T-helper 17 cell (primary cell): ENCODE measurements at places on chromosomes 3 and 15.

- no peak for DNase-seq
These were observed 56.0 kb upstream of the FLNB start for GRCh38 chr3:57952208-57952631.

DNA sequence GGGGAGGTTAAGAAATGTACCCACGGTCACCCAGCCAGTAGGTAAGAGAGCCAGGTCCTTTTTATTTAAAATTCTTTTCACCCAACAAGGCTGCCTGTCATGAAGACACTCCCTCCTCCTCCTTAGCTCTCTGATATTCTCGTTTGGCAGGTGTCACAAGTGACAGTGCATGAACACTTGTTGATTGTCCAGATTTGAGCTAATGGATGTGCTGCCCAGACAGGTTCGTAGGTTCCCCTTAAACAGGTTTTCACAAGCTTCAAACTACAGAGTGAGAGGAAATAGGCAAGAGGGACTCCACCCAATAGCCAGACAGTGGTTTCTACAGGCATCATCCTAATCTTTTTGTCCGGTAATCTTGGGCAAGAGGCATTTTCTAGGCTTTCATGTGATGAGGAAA is 32.2 kb downstream of the ATP13A4 start:
- DNase-seq: no peak

GRCh38 chr3:72390841-72391240 is 457.4 kb downstream of the SHQ1 start:
- no peak for DNase-seq

- DNase-seq: no peak
These were observed 747.5 kb downstream of the NR2F2 start for GRCh38 chr15:97077975-97078374.
